PC-3 (cell line): ENCODE measurements at places on chromosomes 2 and 18. TPM values are rescaled to one million over a fixed set of nuclear protein-coding genes. Genes with fewer than 3 reads are reported as not detected.

Gene WNT6
- total RNA-seq: not detected in 2 replicates

Gene UGT1A10
- 0.46 TPM in 1 of 2 replicates, not detected in the other for total RNA-seq

Gene ZNF385B
- total RNA-seq: 0.81 and 2.4 TPM in 2 replicates

Gene AQP12A
- total RNA-seq: not detected in 2 replicates

Gene APCDD1
- total RNA-seq: not detected in 2 replicates

Gene PLA2R1
- 2.4 and 3.4 TPM in 2 replicates for total RNA-seq

Gene SGPP2
- not detected in 2 replicates for total RNA-seq

Gene LANCL1
- 16.0 and 19.0 TPM in 2 replicates for total RNA-seq

Gene CCDC148
- total RNA-seq: 0.11 and 0.46 TPM in 2 replicates

Gene FAM161A
- 2.0 and 3.2 TPM in 2 replicates for total RNA-seq

Gene KHK
- 10.6 and 11.0 TPM in 2 replicates for total RNA-seq

Gene LYPD6B
- total RNA-seq: 1.9 and 2.0 TPM in 2 replicates

Gene RPE
- 60.5 and 77.3 TPM in 2 replicates for total RNA-seq

Gene CCBE1
- total RNA-seq: 13.9 and 20.8 TPM in 2 replicates

Gene MDH1B
- total RNA-seq: 0.23 and 0.40 TPM in 2 replicates

Gene KLHL14
- not detected in 2 replicates for total RNA-seq

Gene AMMECR1L
- total RNA-seq: 10.9 and 14.6 TPM in 2 replicates

Gene LGALSL
- 12.1 and 16.0 TPM in 2 replicates for total RNA-seq

Gene APLF
- total RNA-seq: 0.69 and 2.4 TPM in 2 replicates

Gene ACMSD
- not detected in 2 replicates for total RNA-seq

Gene BCL11A
- total RNA-seq: 3.1 and 4.6 TPM in 2 replicates

Gene GIGYF2
- total RNA-seq: 41.3 and 56.2 TPM in 2 replicates

Gene GPR35
- 2.4 and 5.2 TPM in 2 replicates for total RNA-seq

Gene OSR1
- 30.6 and 33.5 TPM in 2 replicates for total RNA-seq

Gene HK2
- 43.8 and 55.2 TPM in 2 replicates for total RNA-seq
